ENCODE measurements at places on chromosomes 4 and X. TPM values are rescaled to one million over a fixed set of nuclear protein-coding genes. Genes with fewer than 3 reads are reported as not detected.
A peak's percentile ranks its signal among the peaks of the same experiment; 100 is the strongest.

CHST7 gene
- 9.9 TPM for polyA plus RNA-seq

CSAG1 gene
- polyA plus RNA-seq, result 1.9 TPM

SLC9B1 gene
- 1.2 TPM for polyA plus RNA-seq

PGAM4 gene
- polyA plus RNA-seq, result not detected

PDE5A gene
- 8.9 TPM for polyA plus RNA-seq

PHOX2B gene
- polyA plus RNA-seq, result not detected

PPEF2 gene
- polyA plus RNA-seq, result not detected

HTN1 gene
- not detected for polyA plus RNA-seq

DNA sequence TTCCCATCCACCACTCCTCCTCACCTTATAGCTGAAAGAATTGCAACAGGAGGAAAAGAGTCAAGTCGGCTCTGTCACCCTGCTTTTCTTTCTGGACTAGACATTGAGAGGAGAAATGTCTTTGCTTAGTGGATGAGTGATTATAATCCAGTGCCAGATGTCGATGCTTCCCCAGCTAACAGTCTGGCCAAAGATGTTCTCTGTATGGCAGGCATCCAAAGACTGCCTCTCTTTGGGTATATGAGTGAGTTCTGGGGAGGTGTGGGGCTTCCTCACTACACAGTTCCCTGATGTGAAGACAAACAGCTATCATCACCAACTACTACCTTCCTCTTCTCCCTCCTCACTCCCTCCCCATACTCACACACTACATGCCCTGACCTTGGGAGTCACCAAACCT is 90.9 kb downstream of the COMMD8 start:
- no peak for DNase-seq

GRCh38 chr4:1854752-1855151 is 1.2 kb downstream of the LETM1 start:
- DNase-seq, result no peak

GRCh38 chrX:135114392-135114791 is 5.9 kb downstream of the ETDB start:
- no peak for DNase-seq

GRCh38 chrX:44873415-44874276 is 658 bp downstream of the KDM6A start:
- peak; percentile 53 for DNase-seq

DNA sequence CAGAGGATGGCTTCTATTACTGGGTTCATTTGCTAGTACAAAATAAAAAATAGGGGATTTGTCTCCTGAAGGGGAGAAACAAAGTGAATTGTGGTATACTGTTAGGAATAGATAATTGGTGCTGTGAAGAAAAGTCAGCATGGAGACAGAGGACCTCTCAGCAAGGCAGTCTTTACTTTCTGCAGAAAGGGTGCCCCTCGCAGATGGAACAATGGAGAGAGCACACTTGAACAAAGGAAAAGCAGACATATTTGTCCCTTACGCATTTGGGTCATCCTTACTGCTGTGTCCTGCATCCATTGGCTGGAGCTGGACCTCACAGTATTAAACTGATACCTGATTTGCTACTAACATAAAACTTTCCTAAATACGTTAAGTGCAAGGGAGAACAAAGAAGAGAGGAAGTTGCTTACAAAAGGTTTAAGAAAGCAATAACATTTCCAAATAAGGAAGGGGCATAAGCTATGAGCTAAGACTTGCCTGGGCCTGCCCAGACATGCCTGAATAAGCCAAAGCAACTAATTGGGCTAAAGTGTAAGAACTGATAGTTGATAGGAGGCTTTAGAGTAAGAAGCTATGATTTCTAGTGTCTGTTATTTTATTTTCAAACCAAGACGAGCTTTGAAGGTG is 83.8 kb downstream of the CCKAR start:
- no peak for DNase-seq

- no peak for DNase-seq
Measured at GRCh38 chr4:35247047-35247446, 997.3 kb downstream of the ARAP2 start.

- no peak for DNase-seq
Measured at GRCh38 chrX:7704205-7704604, 138.8 kb upstream of the VCX start.

GRCh38 chrX:34942496-34942895 is at the start of gene FAM47B:
Gene FAM47B (plus strand): TSS chrX:34942796. CDS start chrX:34942832, 36 bp downstream.
- DNase-seq, result no peak

- no peak for DNase-seq
Measured at GRCh38 chr4:112130906-112131305, 14.3 kb upstream of the FAM241A start.

DNA sequence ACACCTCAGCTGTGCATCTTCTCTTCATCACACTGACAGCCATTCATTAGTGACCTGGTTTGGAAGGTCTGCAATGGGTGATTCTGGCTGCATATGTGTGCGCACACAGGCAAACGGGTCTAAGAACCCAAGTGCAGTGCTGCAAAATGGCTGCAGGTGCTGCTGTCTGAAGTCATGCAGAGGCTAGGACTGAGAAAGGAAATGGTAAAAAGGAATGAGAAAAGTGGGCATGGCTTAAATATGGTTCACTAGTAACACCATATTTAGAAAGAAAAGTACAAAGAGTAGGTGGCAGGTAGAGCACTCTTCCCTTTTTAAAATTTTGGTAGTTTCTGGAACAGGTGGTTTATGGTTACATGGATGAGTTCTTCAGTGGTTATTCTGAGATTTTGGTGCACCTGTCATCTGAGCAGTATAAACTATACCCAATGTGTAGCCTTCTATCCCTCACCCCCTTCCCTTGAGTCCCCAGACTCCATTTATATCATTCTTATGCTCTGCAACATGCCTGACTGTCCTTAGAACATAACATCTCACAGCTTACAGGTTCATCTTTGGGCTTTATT is 78.4 kb downstream of the CCNG2 start:
- DNase-seq, result no peak

GRCh38 chrX:147079457-147079856 is 264.9 kb upstream of the CXorf51A start:
- DNase-seq, result no peak

DNA sequence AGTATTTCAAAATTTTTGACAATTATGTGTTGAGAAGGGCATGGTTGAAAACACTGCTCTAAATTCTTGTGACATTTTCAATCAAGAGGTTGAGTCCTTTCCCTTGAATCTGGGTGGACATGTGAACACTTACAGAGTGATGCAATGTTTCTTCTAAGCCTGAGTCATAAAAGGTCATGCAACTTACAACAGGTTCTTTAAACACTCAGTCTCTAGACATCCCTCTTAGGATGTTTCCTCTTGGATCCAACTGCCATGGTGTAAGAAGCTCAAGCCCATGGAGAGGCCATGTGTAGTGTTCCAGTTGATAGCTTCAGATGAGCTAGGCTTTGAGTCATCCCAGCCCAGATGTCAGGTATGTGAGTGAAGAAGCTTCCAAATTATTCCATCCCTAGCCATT is 232.2 kb upstream of the MAOA start:
- no peak for DNase-seq

DNA sequence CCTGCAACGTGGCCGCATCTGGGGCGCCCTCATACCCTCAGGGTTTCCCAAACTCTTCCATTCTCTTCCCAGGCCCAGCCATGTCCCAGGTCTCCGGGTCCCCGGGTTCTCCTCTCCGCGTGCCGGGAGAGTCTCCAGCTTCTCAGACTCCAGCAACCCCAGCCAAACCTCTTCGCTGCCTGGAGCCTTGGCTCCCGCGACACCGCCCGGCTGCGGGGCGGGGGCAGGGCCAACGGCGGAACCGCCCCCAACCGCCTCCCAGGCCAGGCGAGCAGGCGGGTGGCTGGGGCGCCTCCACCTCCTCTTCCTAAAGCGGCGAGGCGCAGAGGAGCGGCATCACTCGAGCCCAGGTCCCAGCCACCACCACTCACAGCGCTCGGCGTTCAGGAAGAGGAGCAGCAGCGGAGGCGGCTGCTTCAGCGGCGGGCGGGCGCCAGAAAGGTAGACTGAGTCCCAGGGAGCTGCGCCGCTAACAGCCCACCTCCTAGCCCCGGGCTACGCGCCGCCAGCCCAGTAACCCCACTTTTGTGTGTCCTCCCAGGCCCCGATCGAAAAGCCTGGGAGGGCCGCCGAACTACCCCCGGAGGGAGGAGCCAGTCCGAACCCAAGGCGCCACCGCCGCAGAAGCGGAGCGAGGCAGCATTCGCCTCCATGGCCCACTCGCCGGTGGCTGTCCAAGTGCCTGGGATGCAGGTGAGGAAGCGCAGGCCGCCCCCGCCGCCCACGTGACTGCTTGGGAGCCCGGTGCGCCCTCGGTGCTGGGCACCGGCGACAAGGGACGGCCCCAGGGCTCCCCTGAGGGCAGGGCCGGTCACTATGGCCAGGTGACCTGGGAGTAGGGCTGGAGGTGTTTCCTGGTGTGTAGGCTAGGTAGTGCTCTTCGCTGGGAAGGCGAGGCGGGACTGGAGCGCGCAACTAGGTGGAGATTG is at the start of gene STK26:
Gene STK26 (plus strand): TSS at position 336 of the 929 bp plus-strand sequence. CDS start 316 bp downstream, at position 652.
- DNase-seq, result peak; percentile 25

DNA sequence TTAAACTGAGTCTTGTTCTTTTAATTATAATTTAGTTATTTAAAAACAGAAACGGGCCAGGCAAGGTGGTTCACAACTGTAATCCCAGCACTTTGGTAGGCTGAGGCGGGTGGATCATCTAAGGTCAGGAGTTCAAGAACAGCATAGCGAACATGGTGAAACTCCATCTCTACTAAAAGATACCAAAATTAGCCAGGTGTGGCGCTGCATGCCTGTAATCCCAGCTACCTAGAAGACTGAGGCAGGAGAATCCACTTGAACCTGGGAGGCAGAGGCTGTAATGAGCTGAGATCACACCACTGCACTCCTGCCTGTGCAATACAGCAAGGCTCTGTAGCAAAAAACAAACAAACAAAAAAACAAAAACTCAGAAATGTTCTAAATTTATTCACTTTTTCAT is 852.9 kb downstream of the TECRL start:
- no peak for DNase-seq

DNA sequence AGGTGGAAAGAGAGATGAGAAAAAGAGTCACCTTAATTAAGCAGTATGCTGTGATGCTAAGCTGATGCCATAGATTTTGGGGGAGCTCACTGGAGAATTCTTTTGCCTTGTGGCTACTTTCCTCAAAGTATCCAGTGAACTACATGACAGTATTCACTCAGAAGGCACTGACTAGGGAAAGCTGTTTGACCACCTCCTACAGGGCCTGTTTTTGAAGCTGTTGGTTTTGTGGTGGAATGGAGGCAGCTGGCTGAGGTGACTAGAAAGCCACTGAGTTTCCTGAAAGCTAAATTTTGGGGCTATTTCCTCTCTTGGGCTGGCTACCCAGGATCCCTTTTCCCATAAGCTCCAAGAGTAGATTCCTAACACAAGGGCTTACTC is 124.8 kb upstream of the EOLA2 start:
- no peak for DNase-seq

- DNase-seq, result no peak
Measured at GRCh38 chrX:24877854-24878650, 137.7 kb downstream of the ARX start.

DNA sequence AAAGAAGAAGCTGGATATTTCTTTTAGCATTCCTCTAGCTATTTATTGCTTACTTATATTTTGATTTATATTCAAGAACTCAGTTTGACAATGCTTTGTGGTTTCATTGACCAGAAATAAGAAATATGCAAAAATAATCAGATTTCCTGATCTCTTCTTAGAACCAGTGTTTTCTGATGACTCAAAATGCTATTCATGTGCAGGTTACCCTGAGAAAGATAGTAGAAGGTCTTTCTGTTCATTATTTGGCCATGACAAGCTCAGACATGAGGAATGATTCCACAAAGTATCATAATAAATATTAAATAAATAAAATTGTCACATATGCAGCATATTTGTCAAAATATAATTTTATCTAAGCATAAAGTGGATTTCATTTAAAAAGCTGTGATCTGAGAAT is 24.1 kb downstream of the ADH7 start:
- no peak for DNase-seq

DNA sequence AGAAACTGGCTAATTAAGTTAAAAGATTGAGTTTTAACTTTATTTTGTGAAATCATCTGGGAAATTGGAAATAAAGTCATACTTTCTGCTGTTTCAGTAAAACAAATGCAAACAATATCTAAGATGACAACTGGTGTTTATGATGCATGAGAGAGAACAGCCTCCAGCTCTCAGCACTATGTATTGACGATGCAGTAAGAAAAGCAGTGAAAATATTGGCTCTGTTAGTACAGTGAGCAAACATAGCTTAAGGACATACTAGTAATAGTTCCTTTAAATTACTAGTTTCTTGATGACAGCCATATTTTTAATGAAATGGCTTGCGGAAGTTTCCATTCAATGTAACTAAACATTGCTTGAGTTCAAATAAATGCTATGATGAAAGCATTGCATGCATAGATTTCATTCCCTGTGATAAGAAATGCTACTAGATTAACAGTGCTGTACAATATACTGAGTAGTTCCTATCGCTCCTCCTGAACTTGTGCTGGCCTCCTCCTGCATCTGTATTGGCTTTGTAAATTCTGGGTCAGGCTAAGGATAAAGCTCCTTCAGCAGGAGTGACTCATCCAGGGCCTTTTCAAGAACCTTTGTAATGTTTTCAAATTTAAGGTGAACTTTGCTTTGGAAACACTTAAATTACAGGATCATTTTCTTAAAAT is 11.6 kb downstream of the ARHGAP24 start:
- DNase-seq, result no peak

- no peak for DNase-seq
Measured at GRCh38 chrX:101025126-101025525, 26.8 kb downstream of the TRMT2B start.

GRCh38 chr4:27278615-27279375 is 418.2 kb downstream of the STIM2 start:
- DNase-seq, result no peak

DNA sequence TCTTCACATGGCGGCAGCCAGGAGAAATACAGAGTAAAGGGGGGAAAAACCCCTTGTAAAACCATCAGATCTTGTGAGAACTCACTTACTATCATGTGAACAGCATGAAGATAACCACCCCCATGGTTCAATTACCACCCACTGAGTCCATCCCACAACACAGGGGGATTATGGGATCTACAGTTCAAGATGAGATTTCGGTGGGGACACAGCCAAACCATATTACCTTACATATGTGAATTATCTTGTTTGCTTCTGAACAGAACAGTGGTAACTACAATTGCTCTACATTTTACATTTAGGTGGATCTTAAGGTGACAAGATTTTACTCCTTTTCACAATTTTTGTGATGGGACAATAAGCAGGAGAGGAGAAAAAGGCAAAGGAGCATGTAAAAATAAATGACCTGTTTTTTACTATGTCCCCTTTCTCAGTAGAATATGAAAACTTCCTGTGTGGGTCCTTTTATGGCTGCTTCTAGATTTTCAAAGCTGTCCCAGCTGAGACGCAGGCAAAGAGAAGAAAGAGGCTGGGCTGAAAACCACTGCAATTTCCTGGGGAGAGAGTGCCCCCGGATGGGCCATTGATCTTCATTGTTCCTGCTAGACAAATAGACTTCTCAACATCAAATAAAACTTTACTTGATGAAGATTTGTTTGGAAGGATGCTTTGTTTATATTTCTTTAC is 45.9 kb upstream of the PGM2 start:
- peak; percentile 82 for DNase-seq

DNA sequence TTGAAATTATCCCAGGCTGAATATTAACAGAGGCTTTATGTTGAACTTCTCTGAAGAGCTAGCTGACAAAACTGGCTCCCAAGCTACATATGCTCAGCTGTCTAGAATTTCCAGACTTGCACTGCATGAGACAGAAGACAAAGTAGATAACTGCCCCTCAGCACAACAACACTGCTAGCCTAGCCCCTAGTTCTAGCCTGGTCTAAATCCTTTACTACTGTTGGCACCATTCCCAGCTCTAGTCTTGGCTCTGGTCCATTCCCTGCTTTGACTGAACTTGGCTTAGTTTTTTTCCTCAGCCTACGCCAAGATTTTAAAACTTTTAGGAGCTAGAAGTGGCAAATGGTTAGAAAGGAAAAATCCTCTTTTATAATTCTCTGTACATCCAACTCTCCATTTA is 7.6 kb upstream of the OPHN1 start:
- peak; percentile 62 for DNase-seq

All from brain (organoid and tissue), 16 donors.